ENCODE measurements at places on chromosomes 4 and X. TPM values are rescaled to one million over a fixed set of nuclear protein-coding genes. Genes with fewer than 3 reads are reported as not detected.
A peak's percentile ranks its signal among the peaks of the same experiment; 100 is the strongest.

LANCL3 gene
- 1.9 TPM for total RNA-seq

ARHGAP6 gene
- 9.5 TPM for total RNA-seq

CFAP99 gene
- not detected for total RNA-seq

GRCh38 chrX:69424161-69424560 lies 80.0 kb upstream of the NALF2 start:
- H3K27ac ChIP-seq = no peak overlapping the region
- peaks cover 4% of the 10 kb centered on the region for H3K27me3 ChIP-seq
- DNase-seq = no peak
- no peaks in the 10 kb centered on the region for H3K36me3 ChIP-seq
- H3K4me3 ChIP-seq = no peak overlapping the region

- no peak overlapping the region for H3K4me3 ChIP-seq
- DNase-seq = no peak
- no peaks in the 10 kb centered on the region for H3K4me1 ChIP-seq
- H3K36me3 ChIP-seq = peaks cover 20% of the 10 kb centered on the region
These were observed 70.4 kb downstream of the DHRSX start for GRCh38 chrX:2430265-2430825.

GRCh38 chr4:24809376-24809775 lies 14.0 kb downstream of the SOD3 start:
- peak overlapping the region; percentile 52 for H3K27ac ChIP-seq
- H3K36me3 ChIP-seq = peaks cover 5% of the 10 kb centered on the region
- DNase-seq = no peak
- H3K4me3 ChIP-seq = no peak overlapping the region
- no peaks in the 10 kb centered on the region for H3K27me3 ChIP-seq

- H3K27me3 ChIP-seq = no peaks in the 10 kb centered on the region
- H3K36me3 ChIP-seq = no peaks in the 10 kb centered on the region
- H3K4me1 ChIP-seq = no peaks in the 10 kb centered on the region
These were observed 93.2 kb downstream of the CRLF2 start for GRCh38 chrX:1119275-1119674.

GRCh38 chr4:189048119-189048518 lies 892.6 kb upstream of the FRG1 start:
- H3K4me1 ChIP-seq = no peaks in the 10 kb centered on the region
- no peak for DNase-seq
- H3K27me3 ChIP-seq = peaks cover 6% of the 10 kb centered on the region
- H3K27ac ChIP-seq = no peak overlapping the region
- no peaks in the 10 kb centered on the region for H3K36me3 ChIP-seq

GRCh38 chr4:128820671-128821070 lies 11.2 kb downstream of the JADE1 start:
- no peak overlapping the region for H3K4me3 ChIP-seq
- no peak overlapping the region for H3K27ac ChIP-seq
- H3K27me3 ChIP-seq = no peaks in the 10 kb centered on the region
- H3K36me3 ChIP-seq = no peaks in the 10 kb centered on the region

- H3K36me3 ChIP-seq = no peaks in the 10 kb centered on the region
- no peaks in the 10 kb centered on the region for H3K4me1 ChIP-seq
- no peak for DNase-seq
- no peak overlapping the region for H3K27ac ChIP-seq
These were observed 20.0 kb downstream of the ZNF330 start for GRCh38 chr4:141240671-141241070.

- H3K27me3 ChIP-seq = no peaks in the 10 kb centered on the region
- no peak overlapping the region for H3K4me3 ChIP-seq
These were observed 186.1 kb downstream of the CAMK2D start for GRCh38 chr4:113575401-113575800.

- H3K4me3 ChIP-seq = no peak overlapping the region
- H3K27me3 ChIP-seq = no peaks in the 10 kb centered on the region
- no peaks in the 10 kb centered on the region for H3K4me1 ChIP-seq
- DNase-seq = no peak
- H3K27ac ChIP-seq = no peak overlapping the region
- no peaks in the 10 kb centered on the region for H3K36me3 ChIP-seq
These were observed 6.0 kb downstream of the AVPR2 start for GRCh38 chrX:153910446-153910845.

GRCh38 chr4:153476829-153477574 lies 10.8 kb downstream of the TMEM131L start:
- no peaks in the 10 kb centered on the region for H3K36me3 ChIP-seq
- H3K27ac ChIP-seq = no peak overlapping the region
- H3K27me3 ChIP-seq = no peaks in the 10 kb centered on the region
